ENCODE measurements at places on chromosomes 12 and 14.

GRCh38 chr12:101004898-101005297 is 205.1 kb downstream of the SLC5A8 start:
- DNase-seq: no peak

GRCh38 chr12:53695152-53696145 is 19.6 kb upstream of the ATP5MC2 start:
- peak; percentile 34 for DNase-seq

DNA sequence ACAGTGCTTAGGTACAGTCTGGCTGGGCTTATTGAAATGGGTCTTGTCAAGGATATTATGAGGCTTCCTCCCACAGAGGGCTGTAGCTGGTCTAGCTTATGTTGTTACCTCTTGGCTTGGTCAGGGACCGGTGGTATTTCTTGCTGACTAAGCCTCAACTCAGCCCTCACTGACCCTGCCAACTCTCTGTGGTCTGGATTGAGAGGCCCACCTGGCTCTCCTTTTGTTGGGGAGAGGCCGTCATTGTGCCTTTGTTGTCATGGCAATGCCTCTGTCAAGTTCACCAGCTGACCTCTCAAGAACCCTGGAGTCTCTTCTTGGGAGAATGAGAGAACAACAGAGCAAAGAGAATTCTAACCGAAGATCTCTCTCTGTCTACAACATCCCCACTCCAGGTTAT is 245.6 kb upstream of the NPAS3 start:
- no peak for DNase-seq

GRCh38 chr14:74856366-74856765 is 19.6 kb downstream of the PROX2 start:
- no peak for DNase-seq

DNA sequence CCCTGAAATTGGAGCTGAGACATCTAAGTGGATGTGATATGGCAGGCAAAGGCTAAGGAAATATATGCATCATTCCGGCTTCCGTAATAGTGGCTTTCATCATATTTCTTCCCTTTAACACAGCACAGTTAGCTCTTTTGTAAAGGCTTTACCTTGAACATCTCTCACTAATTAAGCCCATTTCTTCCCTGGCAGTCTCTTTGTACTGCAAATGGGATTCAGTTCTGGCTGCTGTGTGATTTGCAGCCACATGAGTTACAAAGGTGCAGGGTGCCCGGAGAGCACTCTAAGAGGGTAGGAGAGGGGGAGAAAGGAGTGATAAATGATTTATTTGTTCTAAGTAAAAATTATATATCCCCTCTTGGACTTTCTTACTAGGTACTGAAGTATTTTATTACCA is 232.1 kb upstream of the CCDC196 start:
- no peak for DNase-seq

- no peak for DNase-seq
These were observed 124.5 kb downstream of the GPR65 start for GRCh38 chr14:88129306-88130056.

DNA sequence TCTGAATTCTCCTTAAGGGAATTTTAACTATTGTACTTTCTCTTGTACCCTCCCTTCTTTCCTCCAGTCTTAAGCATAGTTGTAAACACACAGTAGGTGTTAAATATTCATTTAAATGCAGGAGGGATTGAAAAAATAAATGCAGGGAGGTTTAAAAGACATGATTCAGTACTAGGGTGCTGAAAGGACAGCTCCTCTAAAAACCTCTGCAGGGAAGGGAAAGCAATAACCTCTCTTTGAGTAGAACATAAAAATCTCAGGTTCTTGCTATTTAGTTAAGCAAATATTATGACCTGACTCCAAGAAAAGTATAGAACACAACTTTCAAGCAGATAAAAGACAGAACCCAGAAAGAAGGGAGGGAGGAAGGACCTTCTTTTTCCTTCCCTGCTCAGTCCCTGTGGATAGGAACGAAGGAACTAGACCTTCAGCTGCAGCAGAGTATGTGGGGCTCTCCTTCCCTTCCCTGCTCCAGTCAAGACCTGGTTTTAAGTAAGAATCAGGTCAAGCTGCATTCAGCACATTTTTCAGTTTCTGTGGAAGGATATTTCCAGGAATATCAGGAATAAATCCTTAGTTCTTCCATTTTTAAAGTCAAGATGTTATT is 4.7 kb downstream of the MAP3K9 start:
- no peak for DNase-seq

DNA sequence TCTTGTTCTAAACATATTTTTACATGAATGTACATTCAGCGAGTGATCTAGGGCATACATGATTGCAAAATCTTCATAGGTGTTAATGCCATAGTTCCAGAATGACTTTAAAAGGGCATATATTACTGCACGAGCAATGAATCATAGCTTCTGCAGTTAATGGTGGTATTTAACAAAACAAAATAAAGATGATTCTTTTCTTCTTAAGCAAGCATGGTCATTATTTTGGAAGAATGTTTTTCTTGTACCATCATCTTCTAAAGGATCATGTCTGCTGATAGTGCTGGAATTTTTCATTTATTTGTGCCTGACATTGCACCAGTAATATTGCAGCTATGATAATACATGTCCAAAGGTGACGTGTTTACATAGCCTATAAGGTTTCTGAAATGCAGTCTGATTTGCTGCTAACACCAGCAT is 388.6 kb downstream of the CCDC91 start:
- no peak for DNase-seq

- DNase-seq: peak; percentile 13
These were observed 510 bp downstream of the EIF2S1 start for GRCh38 chr14:67360470-67361206.

GRCh38 chr14:53006931-53007562 is 56.2 kb upstream of the FERMT2 start:
- no peak for DNase-seq

DNA sequence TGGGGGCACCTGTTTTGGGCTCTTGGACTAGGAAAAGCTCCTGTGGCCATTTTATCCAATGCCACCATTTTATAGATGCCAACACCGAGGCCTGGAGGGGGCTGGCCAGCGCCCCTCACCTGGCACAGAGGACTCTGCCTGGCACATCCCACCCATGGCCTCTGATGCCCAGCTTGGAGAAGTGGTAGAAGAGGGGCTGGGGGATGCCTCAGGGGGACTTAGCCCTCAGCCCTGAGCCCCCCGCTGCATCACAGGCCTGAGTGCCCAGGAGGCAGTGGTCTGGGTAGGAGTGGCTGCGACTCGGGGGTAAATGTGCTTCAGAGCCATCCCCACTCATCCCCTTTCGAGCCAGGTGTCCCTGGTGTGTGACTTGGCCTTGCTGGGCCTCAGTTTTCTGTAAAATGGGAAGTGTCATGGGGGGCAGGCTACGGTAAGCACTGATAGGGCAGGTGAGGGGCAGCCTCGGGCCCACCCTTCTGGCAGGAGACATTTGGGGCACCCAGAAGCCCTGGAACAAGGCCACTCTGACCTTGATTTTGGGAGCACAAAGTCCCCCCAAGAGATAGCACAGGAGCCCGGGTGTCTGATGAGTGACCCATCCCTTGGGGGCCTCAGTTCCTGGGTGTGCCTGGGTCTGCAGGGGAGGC is 22.5 kb downstream of the SH2B3 start:
- no peak for DNase-seq

GRCh38 chr14:68203871-68204270 is 384.3 kb downstream of the RAD51B start:
- DNase-seq: no peak

- no peak for DNase-seq
These were observed 102.8 kb downstream of the SLC5A8 start for GRCh38 chr12:101107032-101107763.

DNA sequence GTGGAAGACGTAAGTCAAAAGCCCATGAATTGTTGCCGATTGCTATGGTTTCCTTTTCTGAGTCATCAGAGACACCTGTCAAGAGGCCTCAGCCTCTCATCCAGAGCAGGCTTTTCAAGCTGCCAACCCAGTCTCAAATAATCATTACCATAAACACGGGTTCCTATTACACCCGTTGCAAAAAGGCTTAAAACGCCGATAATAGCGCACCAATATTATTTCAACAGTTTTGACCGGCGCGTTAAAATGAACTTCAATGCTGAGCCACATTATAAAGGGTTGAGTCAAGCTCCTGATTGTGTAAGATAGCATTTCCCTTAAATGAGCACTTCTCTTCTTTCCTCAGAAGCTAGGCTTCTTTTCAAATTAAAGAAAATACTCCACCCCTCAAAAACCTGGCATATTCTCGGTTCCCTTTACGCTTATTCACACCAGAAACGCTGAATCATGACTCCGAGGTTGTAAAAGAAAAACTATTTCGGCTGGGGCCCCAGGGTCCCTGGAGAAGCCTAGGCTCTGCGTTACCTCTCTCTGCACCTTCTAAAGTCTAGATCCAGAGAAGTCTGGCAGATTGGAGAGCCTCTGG is 1.4 kb downstream of the TMTC1 start:
- DNase-seq: no peak

DNA sequence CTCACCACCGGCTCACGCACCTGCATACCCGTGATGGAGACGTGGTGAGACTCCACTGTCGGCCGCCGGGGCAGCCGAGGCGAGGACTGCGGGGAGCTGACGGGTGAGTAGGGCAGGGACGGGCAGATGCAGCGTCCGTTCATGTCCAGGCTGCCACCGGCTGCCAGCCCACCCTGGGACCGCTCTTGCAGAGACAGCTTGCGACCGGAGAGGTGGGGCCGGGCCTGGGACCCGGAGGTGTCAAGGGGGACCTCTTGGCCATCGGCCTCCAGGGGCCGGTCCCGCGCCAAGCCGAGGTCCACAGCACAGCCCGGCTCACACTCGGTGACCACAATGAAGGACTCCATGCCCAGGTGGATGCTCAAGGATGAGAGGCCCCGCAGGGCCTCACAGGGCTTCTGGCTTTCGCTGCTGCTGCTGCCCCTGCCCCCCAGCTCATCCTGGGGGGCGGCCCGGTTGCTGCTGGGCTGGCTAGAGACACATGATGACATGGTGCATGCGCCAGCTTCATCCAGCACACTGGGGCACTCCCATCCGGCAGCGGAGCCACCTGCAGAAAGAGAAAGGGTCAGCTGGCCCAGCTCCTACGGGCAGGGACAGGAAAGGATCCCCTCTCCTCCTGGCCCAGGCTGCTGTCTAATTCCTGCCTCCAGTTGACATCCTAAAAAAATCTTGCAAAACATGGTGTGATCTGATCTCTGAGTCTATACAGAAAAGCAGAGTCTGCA is 22.3 kb downstream of the CAMKK2 start:
- DNase-seq: no peak

GRCh38 chr12:129404556-129404955 is 499.3 kb downstream of the TMEM132D start:
- DNase-seq: no peak

- no peak for DNase-seq
These were observed 30.4 kb downstream of the CAND1 start for GRCh38 chr12:67299526-67299925.

DNA sequence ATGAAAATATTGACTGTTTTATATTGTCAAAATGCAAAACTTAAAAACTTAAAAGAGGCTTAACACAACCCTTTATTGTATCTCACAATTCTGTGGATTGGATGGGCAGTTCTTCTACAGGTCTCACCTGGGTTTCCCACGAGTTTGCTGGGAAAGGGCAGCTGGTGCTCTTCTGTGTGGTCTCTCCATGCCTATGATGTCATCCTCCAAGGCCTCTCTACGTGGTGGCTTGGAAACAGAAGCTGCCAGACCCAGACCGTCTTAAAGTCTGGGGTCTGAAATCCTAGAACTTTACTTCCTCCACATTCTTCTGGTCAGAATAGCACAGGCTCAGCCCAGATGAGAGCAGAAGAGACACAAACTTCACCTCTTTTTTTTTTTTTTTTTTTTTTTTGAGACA is 36.5 kb upstream of the KICS2 start:
- DNase-seq: no peak

DNA sequence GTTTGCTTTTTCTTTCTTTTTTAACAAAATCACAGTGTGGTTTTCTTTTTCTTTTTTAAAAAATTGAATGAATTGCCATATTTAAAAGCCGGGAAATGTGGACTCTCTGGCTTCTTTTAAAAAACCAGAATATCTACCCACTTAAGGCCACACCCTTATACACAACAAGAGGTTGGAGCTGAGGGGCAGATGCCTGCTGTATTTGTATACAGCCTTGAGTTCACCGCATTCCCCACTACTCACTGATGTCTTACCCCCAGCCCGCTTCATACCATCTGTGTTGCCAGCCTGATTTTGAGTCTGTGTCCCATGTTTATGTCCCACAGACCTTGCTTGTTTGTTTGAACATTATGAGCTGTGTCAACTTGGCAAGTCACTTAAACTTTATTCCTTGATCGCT is 14.3 kb downstream of the JDP2 start:
- DNase-seq: no peak

DNA sequence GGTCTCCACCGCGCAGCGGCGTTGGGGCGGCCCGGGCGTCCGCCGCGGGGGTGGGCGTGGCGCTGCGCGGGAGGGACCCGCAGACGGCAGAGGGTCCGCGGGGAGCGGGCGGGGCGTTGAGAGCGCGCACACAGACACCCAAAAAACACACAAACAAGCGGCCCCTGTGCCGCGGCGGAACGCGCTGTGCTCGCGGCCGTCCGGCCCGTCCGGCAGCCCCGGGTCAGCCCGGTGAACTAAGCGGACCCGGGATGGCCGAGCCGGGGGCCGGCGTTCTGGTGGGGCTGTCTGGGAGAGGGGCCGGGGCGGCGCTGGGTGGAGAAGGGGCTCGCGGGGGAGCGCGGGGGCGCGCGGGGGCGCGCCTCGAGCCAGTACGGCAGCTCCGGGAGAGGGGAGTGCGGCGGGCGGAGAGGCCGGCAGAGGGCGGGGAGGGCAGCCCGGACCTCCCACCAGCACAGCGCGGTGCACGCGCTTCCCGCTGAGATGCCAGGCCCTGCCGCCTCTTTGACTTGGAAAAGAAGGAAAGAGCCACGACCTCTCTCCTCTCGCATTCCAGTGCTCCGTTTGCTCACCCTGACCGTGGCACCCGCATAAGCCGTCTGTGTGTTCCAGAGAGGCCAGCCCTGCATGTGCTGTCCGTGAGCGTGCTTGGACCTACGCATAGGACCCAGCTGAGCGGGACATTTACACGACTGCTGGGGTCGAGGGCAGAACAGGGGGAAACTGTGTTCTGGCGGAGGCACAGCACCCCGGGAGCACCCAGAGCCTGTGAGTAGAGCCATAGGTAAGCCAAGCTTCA is 10.3 kb downstream of the SLC6A12 start:
- no peak for DNase-seq

DNA sequence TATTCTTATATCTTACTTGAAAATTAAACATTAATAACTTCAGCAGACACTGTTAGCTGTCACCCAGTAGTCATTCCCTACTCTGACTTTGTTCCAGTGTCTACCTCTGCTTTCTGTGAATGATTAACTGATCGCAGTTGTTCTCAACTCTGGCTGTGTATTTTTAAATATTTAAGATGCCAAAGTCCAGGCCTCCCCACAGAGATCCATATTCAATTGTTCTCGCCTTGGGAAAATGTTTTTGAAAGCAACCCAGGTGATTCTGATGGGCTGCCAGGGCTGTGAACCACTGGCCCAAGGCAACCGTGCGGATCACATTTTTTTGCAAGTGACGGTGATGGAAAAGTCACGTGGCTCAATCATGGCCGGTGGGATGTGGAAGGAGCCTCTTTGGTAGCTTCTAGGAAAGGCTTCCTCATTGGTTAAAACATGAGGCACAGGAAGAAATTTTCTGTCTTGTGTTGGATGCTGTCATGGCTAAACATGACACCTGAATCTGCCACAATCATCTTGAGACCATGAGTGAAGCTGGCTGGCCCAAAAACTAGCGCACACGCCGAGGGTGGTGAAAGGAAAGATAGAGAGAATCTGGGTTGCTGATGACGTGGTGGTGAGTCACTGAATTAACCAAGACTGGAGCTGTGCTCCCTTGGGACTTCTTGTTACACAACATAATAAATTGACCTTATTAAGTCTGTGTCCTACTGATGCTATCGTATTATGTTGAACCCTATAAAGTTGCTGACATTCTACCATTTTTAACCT is 37.2 kb downstream of the RDH12 start:
- no peak for DNase-seq
